Activated naive CD4-positive, alpha-beta T cell treated with anti-CD3 and anti-CD28 coated beads, Interleukin-2, amount 50 U/mL, for 16 hours (primary cell): ENCODE measurements at places on chromosomes 7 and 10.

- no peak for DNase-seq
These were observed 305.1 kb downstream of the GRID1 start for GRCh38 chr10:86061278-86062197.

- DNase-seq, result no peak
These were observed 3.1 kb downstream of the SAR1A start for GRCh38 chr10:70167246-70167645.

DNA sequence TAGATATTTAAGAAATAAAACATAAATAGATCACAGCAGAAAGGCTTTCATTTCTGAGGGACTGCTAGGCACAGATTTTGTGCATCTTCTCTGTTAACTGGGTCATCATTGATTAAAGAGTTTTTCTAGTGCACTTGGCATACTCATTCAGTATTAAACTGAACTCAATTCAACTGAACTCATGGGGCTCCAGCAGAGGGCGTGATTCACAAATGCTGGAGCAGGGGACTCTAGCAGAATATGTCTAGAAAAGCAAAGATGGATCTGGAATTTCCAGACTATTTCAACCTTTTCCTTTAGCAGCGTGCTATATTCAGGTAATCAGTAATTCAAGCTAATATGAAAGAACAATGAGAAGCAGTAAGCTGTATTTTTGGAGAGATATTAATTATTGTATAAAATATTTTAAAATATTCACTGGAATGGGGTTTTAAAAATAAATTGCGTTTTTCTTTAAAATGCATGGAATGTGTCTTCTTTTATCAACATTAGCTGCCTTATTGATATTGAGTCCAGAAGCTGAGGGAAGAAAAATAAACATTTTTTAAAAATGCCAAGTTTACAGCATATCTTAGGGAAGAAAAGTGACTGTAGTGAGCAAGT, 296.8 kb upstream of the CACNA2D1 start:
- no peak for DNase-seq

- DNase-seq, result no peak
These were observed 1.5 kb downstream of the PCOLCE start for GRCh38 chr7:100603726-100604027.

DNA sequence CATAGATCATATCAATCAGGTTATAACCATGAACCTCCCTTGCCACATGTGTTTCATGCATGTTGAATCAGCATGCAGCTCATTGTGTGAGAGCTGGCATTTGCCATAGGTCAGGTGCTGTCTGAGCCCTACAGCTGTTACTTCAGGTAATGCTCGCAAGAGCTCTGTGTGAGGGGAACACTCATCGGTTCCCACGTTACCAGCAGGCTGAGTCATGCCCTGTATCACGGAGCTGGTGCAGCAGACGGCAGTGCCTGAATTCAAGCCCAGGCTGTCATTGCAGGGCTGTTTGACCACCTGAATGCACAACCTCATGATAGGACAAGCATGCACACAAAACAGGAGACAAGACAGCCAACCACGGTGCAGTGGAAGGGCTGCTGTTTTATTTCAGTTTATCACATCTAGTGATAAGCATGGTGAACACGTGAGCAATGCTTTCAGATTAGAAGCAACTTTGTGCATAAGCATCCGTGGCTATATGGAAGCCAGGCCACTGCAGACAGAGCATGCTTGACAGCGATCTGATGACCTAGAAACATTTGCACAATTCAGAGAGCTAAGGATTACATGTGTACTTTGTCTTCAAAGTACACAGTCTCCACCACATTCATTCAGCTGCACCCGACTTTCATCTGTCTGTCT, 56.4 kb upstream of the PFKP start:
- no peak for DNase-seq

GRCh38 chr10:4384245-4384644, 441.8 kb upstream of the AKR1E2 start:
- no peak for DNase-seq

GRCh38 chr7:113446391-113446790, 328.0 kb upstream of the SMIM30 start:
- no peak for DNase-seq

DNA sequence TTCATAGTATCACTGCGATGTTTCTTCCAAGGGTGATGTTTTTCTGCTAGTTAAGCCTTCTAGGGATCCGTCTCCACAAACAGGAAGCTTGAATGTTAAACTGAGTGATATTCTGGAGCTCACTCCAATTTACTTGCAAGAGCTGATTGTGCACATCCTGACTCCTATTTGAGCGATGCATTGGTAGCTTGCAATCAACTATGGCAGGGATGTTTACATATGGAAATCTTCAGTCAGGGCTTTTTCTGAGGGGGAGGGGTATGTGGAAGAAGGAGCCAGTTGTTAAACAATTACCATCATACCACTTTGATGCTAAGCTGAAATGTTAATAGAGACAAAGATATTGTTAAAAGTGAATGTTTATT, 43.2 kb upstream of the NXPH1 start:
- no peak for DNase-seq

GRCh38 chr7:159019111-159019510, 125.6 kb downstream of the VIPR2 start:
- DNase-seq, result no peak

DNA sequence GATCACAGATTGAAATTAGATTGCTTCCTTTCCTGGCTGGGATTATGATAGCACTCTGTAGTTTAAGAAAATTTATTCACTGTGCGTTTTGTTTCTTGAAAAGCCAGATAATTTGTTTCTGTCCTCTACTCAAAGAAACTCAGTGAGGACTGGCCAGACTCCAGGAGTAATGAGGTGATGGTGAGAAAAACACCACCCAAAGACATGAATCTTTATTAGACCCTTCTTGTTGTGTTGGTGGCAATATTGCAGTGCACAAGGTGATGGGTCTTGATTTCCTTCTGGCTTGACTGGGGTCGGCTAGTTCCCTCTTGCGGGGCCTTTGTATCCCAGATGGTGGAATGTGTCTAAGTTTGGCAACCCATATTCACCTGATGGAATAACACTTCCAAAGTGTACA, 756.8 kb downstream of the LRMDA start:
- DNase-seq, result no peak

GRCh38 chr7:3073763-3074458, 30.2 kb upstream of the CARD11 start:
- DNase-seq, result no peak

DNA sequence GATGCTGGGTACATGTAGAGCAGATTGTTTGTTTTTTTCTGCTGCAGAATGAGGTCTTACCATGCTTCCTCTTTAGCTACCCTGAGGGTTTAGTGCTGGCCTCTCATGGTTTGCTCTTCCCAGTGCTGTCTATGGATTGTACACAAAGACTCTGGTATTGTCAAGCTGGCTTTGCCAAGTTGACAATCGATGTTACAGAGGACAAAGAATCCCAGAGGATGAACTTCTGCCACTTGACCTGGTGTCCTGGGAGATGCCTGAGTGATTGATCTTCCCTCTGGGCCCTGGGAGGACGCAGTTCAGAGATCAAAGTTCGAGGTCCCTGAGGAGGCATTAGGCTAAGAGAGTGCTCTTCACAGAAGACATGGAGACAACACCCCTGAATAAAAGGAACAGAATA, 865.4 kb downstream of the CCSER2 start:
- no peak for DNase-seq

DNA sequence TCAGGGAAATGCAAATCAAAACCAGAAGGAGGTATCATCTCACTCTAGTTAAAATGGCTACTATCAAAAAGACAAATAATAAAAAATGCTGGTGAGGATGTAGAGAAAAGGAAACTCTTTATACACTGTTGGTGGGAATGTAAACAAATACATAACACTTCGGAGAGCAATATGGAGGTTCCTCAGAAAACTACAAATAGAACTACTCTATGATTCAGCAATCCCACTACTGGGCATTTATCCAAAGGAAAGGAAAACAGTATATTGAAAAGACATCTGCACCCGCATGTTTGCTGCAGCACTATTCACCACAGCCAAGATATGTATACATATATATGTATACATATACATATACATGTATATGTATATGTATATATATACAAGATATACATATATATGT, 94.2 kb downstream of the C10orf90 start:
- DNase-seq, result no peak

DNA sequence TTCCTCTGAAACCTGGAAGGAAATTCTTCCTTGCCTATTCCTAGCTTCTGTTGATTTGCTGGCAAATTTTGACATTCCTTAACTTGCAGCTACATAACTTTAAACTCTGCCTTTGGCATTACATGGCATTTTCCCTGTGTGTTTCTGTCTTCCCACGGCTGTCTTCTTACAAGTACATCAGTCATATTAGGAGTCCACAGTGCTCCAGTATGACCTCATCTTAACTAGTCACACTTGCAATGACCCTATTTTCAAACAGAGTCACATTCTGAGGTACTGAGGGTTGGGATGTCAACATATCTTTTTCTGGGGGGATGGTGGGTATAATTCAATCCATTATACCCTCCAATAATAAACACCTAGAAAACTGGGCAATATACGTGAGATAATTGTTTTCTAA, 37.4 kb upstream of the EPHB6 start:
- DNase-seq, result no peak

GRCh38 chr10:84334811-84335210, 6.4 kb downstream of the CCSER2 start:
- DNase-seq, result no peak

DNA sequence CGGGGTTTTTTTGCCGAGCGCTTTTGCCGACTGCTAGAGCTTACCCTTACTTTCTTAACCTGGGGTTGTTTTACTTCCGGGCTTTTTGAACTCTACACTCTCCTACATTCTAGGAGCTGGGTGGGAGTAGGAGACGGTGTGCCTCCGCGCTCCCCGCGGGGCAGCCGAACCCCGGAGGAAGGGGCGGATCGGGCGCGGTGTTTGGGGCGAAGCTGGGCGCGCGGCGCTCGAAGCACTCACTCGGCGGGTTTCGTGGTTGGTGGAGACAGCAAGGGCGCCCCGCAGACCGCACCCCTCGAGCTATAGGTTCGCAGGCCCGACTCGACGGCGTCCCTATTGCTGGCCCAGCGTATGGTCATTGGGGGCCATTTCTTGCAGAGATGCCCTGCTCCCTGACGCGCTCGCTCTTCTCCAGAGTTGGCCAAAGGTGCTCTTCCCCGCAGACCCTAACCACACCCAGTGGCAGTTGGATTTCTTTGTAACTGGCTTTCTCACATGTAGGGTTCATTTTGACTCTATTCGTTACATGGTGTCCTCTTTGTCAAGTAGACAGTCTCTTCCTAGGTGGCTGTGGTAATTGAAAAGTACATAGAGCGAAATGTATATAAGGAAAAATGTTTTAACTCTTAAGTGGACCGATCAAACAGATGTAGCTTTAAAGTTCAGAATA, 364 bp downstream of the ZNF518A start:
- peak; percentile 83 for DNase-seq

- no peak for DNase-seq
These were observed 199.1 kb upstream of the AHR start for GRCh38 chr7:17099083-17099973.

- no peak for DNase-seq
These were observed 236.5 kb downstream of the SKAP2 start for GRCh38 chr7:26627891-26628341.

DNA sequence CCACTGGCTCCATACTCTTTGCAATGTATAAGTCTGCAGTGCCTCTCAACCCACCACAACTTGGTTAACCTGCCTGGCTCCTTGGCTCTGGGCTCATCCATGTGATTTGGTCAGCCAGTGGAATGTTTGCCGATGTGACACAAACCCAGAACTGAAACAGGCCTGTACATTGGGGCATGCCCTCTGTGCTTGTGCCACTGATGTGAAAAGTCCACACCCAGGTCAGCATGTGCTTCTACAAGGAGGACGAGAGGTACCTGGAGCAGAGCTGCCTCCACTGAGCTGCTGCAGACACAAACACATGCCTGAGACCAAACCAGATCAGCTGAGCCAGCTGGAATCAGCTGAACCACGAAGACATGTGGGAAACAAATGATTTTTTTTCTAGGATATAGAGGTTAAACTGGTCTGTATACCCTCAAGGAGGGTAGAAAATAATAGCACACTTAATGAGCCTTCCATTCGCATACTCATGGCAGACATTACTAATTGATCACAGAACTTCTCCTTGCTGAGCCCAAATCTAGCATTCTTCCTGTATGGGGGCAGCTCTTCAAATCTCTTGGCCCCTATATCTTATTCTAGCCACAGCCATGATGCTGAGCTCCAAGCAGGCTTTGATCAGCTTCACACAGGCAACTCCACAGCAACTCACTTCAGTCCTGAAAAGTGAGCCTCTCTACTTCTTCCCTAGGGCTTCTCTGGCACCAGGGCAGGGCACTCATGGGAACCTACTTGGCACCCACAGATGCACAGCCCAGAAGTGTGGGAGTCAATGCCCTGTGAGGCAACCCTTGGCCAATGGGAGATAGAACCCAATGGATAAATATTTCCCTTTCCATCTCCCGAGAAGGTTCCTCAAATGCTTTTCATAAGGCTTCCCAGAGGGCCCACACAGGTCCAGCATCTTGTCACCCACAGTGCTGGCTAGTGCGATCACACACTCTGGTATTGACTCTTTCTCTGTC, 18.6 kb downstream of the PYROXD2 start:
- DNase-seq, result no peak

DNA sequence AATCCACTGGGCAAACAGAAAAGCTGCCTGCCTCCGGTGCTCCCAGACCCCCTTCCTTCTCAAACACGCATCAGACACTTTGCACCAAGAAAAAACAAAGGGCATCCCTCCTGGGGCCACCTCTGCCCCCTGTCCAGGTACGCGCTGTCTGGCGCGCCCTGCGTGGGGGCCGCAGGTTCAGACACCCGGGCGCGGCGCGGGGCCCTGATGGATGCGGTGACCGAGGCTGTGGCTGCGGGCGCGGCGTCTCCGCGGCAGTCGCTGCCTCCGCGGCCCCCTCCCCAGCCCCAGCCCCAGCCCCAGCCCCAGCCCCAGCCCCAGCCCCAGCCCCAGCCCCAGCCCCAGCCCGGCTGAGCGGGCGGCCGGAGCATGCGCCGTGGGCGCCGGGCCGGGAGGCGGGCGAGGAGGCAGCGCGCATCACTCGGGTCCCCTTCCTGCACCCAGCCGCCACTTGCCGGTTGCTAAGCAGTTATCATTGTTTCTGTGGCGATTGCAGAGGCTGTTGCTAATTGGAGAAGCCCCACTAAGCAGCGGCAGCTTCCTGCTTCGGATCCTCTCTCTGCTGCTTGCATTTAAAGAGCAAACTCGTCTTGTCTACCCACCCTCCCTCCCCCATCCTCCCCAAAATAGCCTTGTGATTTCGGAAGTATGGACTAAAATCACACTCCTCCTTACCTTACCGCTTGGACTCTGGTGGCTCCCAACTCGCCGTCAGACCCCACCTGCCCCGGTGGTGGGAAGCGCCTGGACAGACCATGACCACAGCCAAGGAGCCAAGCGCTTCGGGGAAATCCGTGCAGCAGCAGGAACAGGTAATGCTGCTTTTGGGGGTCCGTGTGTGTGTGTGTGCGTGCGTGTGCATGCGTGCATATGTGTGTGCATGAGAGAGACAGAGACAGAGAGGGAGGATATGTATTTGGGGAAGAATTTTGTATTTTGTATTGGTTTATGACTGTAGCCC, 252.8 kb downstream of the DPP6 start:
- DNase-seq, result no peak

GRCh38 chr7:24255139-24255538, 28.9 kb upstream of the NPY start:
- no peak for DNase-seq
